ENCODE measurements at places on chromosomes 2 and 18.

- DNase-seq = no peak
Measured at GRCh38 chr2:138237667-138238384, 263.7 kb upstream of the SPOPL start.

GRCh38 chr2:68295516-68295915 is 24.2 kb downstream of the CNRIP1 start:
- no peak for DNase-seq

DNA sequence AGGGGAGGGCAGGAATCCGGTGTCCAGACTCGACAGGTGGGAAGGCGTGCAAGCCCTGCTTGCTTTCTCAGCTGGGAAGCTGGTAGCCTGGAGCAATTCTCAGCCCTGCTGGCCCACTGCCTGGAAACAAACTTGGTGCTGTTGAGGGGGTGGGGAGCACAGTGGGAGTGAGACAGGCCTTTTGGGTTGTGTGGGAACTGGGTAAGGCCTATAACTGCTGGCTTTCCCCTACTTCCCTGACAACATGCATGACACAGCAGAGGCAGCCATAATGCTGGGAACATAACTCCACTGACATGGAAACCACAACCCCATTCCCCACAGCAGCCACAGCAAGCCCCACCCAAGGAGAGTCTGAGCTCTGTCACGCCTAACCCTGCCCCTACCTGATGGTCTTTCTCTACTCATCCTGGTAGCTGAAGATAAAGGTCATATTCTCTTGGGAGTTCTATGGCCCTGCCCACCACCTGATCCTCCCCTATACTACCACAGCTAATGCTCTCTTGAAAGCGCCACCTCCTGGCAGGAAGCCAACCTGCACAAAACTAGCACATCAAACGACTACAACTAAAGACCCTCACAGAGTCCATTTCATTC is 122.9 kb upstream of the ACVR1C start:
- no peak for DNase-seq

DNA sequence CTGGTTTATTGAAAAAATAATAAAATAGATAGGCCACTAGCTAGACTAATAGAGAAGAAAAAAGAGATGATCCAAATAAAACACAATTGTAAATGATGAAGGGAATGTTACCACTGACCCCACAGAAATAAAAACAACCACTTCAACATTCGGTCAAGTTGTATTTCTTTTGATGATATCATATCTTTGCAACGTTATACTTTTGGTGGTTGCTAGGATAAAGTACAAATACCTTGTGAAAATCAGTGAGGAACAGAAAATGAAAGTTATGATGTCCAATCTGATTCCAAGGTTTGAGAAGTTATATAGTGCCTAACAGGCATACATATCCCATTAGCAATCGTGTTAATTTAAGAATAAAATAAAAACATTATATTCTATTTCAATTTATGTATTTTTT is 6.6 kb upstream of the ASNSD1 start:
- DNase-seq = no peak

DNA sequence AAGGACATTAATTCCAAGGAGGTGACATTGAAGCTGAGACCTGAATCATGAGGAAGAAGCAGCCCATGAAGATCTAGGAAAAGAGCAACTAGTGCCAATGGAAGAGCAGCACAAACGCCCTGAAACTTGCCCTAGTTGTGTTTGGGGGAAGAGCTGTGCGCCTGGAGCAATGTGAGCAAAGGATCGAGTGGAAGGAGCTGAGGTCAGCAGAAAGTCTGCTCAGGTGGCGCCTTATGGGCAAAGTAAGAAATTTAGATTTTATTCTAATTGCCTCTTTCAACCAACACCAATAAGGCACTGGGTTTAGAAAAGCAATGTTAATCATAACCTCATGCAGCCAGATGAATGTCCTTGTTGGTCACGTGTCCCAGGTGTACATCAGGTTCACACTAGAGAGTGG is 226.0 kb upstream of the THSD7B start:
- DNase-seq = no peak

GRCh38 chr2:215354771-215355695 is 43.2 kb downstream of the ATIC start:
- DNase-seq = no peak

DNA sequence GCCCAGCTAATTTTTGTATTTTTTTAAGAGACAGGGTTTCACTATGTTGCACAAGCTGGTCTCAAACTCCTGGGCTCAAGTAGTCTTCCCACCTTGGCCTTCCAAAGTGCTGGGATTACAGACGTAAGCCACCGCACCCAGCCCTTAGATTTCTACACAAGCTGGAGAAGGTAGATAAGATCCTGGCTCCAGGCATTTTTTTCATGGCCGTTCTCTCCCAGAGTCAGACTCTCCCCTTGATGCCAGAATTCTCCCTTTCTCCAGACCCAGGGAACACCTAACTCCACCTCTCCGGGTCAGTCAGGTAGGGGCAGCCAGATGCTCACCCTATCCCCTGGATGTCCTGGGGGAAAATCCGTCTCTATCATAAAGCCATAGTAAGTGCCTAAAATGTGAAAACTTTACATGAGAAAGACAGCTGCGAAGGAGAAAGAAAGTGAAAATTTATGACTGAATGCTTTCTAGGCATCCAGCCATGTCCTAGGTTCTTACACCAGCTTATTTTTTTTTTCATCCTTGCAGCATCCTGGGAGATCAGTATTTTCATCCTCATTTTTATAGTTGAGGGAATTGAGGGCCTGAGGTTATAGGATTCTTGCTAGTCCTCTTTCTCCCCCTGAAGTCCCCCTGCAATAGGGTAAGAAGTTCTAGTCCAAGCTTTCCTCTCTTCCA is 16.3 kb downstream of the SIX3 start:
- no peak for DNase-seq

GRCh38 chr2:203394519-203395227 is 66.5 kb downstream of the ABI2 start:
- no peak for DNase-seq

DNA sequence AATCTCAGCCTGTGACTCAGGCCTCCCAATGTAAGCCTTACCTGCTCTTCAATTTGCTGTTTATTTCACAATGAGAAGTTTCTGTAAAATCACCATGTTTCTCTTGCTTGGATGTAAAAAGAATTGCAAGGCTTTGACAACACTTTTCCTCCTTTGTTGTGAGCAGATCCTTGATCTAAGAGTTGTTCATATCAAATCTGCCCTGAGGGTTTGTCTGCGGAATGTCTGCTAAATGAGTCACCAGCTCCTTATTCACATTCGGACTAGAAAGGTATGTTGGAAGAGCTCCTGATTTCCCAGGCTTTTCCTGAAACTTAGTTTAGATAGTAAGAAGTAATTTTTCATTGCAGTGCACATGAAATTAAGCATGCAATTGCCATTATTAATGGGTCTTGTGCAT is 268.2 kb upstream of the TCF4 start:
- no peak for DNase-seq

GRCh38 chr18:69216321-69216720 is 184.4 kb upstream of the DOK6 start:
- no peak for DNase-seq

Data from lower lobe of right lung (tissue), 2 donors.